Stimulated activated CD8-positive, alpha-beta memory T cell treated with anti-CD3 and anti-CD28 coated beads, Interleukin-15, amount 100 ng/mL, for 24 hours (primary cell): ENCODE measurements at places on chromosomes 13 and 19.

DNA sequence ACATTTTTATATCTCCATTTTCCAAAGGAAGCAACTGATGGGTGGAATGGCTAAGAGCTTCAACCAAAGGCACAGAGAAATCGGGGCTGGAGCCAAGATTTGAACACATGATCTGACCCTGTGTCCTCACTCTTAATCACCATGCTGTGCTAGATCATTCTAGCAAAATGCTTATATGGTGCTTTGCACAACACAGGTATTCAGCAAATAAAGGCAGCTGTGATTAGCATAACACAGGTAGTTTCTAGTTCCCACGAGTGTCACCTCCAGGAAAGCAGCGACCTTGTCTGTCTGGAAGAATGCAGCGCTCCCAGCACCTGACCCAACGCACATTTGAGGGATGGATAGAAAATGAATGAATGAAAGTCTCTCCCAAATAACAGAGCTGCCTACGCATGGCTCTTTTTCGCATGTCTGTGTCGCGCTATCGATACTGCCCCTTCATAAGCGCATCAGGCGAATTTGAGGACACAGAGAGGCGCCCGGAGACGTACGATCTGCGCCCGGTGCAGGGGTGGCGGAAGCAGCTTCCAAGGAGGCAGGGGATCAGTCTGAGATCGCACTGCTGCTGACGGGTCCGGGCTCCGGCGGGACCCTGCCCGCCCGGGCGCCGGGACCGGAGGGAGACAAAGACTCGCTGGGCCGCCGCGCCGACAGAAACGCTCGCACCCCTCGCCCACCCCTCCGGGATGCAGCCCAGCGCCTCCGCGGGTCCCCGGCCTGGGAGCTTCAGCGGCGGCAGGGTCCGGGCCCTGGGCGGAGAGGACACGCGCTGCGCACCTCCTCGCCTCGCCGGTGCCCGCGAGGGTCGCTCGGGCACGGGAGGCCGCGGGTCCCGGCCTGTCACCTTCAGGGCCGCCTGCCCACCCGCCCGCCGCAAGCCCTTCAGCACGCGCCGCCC, 609 bp downstream of the EPS15L1 start:
- DNase-seq, result no peak

- DNase-seq, result no peak
Measured at GRCh38 chr13:98938801-98939200, 39.1 kb downstream of the DOCK9 start.

- DNase-seq, result no peak
Measured at GRCh38 chr19:32350471-32350865, 5.1 kb downstream of the ZNF507 start.

DNA sequence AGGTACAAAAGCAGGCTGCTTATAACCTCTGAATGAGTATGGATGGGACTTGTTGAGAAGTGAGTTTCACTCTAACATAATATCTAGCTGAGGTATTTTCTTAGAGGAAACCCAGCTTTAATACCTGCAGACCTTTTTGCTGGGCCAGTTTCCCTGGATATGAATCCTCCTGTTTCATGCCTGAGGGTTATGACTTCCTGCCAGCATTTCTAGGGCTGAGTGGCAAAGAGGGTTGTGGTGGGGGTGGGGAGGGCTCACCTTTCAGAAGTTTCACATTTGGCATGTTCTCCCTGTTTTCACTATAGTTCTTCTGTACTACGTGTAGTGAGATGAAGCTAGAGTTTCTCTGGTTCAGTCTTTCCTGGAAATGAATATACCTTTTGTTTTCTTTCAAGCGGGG, 73.7 kb downstream of the LACC1 start:
- no peak for DNase-seq

- no peak for DNase-seq
Measured at GRCh38 chr19:31313291-31314030, 35.8 kb downstream of the TSHZ3 start.

DNA sequence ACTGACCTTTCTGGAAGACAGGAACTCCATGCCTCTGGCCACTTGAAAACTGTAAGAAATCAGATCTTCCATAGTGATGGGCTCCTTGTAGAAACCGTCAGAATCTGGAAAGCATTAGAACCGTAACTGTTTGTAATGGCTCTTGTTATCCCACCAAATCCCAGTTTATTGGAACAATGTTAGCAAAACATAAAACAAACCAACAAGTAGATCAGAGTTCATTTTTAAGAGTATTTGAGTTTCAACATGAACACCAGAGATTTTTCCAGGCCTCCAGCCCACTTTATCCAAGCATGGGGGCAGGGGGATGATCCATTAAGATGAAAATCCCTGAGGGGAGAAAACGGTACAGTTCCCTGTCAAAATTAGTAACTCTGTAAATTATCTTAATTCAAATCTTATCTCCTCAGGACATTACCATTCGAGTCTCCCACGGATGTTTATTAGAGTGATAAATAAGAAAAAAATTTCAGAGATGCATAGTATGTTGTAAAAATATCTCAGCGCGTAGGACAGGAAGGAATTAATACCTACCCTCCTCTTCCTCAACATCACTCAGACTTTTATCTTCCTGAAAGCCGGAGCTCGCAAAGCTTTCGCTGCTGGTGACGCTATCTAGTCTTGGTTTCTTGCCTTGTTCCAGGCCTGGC, 172.5 kb downstream of the FLT1 start:
- DNase-seq, result no peak

DNA sequence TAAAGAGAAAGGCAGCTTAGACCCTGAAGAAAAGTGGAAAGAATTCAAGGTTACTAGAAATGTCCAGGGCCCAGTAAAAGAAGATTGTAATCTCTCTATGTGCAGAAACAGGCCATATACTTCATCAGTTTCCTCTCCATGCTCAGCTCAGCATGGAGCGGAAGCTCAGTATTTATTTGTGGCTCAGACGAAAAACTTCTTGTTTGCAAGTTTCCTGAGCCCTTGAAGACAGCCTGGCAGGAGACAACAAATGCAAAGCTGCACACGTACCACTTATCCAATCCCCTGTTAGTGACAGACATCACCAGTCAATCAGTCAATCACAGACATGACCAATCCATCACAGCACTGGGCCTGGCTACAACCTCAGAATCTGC, 8.1 kb upstream of the KLF2 start:
- DNase-seq, result no peak

GRCh38 chr13:105436943-105437342, 1098.5 kb downstream of the EFNB2 start:
- no peak for DNase-seq

DNA sequence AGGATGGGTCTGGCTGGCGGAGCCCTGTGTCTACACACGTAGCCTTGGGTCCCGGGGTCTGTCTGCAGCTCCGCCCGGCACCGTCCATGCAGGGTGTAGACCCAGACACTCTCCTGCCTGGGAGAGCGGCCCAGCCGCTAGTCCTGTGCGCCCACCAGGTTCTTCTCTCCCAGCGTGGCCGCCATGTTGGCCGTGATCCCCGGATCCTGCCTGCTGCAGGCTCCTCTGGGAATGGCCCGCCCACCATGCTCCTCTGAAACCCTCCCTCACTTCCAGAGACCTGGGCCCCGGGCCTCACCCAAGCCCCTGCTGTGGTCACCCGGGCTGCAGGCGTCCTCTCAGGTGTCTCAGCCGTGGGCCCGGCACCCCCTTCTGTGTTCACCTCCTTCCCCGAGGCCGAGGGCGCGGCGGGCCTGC, 57.7 kb upstream of the MCF2L start:
- no peak for DNase-seq

DNA sequence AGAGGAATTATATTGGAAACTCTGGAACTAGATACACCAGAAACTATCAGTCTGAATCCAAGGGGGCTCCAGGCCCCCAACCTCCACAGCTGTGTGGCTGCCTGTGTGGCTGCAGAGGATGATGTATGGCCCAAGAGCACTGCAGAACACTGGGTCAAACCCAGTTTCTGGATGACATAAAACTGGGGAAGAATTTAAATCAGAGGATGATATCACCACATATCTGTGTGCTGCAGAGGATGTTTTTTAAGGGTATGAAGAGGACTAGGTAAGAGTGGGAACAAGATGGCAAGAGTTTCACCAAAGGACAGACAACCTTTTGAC, 226.4 kb downstream of the SUCLA2 start:
- DNase-seq, result no peak

DNA sequence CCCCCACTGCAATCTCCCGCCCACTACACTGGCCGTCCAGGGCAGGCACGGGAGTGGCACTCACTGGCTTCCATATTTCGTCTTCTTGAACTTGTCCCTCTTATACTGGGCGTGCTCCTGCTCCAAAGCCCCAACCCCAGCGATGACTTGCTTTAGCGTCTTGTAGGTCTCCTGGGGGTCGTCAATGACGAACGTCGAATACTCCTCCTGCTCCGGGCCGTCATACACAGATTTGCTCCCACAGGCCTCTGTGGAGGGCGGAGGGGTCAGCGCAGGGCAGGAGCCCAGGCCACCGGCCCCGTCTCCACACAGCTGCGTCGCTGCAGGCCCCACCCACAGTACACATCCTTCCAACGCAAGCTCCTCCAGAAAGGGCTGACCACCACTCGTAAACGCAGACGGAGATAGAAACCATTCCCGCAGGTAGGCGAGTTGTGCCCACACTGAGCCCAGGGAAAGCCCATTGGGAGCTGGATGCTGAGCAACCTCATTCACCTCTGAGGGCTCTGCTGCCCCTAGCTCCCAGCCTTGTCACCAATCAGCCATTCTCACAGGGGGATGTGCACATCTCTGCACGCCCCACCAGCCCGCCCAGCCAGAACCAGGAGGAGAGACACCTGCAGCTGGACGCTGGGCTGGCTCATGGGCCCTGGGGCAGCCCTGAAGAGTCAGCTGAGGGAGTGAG, 7.9 kb upstream of the C13orf46 start:
- DNase-seq, result no peak

DNA sequence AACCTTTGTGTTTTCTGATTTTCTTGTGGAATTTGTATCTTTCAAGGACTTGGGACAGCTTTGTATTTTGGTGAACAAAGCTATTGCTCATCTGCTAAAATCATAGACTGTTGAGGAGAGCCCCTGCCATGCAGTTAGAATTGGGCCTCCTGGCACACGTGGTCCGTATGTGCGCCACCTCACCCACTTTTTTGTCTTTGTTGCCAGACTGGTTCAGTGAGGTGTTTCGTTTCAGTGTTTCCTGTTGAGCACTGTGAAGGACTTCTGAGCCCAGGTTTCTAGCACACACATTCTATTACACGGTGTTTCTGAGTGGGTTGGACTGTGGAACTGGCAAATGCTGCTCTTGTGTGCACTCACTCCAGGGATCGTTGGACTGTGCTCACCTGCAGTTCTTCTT, 37.6 kb upstream of the RNF113B start:
- no peak for DNase-seq

GRCh38 chr13:111429064-111429558, 108.7 kb downstream of the TEX29 start:
- DNase-seq, result no peak

DNA sequence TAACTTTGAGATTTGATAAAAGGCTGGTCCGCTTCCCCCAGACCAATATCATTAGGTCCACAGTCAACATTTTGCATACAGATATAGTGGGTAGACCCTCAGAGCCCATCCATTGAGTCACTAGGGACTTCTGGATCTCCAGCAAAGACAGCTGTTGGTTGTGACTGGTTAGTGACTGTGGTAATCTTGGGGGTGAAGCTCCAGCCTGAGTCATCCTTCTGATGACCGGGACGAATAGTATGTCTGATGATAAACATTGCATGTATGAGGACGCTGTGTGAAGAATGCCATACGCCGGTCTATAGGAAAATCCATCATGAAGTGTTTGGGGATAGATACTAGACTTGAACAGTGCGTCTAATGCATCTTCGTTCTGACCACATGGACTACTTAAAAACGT, 307.0 kb downstream of the UQCRFS1 start:
- DNase-seq, result no peak

- no peak for DNase-seq
Measured at GRCh38 chr13:26112843-26113242, 61.0 kb upstream of the SHISA2 start.

- DNase-seq, result no peak
Measured at GRCh38 chr13:105599477-105600037, 935.9 kb downstream of the EFNB2 start.

DNA sequence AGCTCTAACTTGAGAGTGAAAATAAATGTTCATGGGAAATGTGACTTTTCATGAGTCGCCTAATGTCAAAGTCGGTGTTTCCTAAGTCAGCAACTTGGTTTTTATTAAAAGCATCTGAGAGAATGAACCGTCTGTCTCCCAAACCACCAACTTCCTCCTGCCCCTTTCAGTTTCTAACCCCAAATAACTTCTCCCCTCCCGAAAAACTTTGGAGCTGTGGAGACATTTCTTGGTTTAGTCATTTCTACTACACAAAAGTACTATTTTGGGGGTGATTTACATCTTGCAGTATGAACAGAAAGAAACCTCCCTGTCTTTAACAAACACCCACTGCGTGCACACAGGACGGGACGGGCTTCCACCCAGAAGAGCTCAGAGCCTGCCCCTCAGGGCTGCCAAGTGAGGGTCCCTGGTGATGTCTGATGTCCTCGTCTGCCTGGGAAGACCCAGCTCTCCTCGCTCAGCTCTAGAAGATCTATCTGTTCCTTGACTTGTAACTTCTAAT, 65.0 kb downstream of the RASA3 start:
- no peak for DNase-seq
